ENCODE measurements at places on chromosomes 4 and X. TPM values are rescaled to one million over a fixed set of nuclear protein-coding genes. Genes with fewer than 3 reads are reported as not detected.

- DNase-seq = no peak
These were observed 241.8 kb upstream of the SMIM31 start for GRCh38 chr4:164512124-164512523.

- no peak for DNase-seq
These were observed 12.8 kb upstream of the SAP30 start for GRCh38 chr4:173357939-173358338.

GRCh38 chr4:57550198-57550597, 440.0 kb upstream of the IGFBP7 start:
- no peak for DNase-seq

DNA sequence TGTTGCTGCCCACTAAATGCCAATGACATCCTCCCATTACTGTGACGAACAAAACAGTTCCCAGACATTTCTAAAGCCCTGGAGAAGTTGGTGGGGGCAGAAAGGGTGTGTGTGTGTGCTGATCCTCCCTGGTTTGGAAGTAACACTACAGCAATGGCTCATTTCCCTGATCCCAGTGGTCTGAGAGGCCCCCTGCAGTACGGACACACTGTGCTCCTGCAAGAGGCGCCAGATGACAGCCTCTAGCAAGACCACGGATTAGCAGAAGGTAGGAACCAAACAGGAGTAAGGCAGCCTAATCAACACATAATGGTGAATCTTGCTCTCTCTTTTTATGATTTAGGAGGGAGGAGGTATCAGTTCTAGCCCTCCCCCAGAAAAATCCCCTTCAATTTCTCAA, 49.6 kb downstream of the CHRDL1 start:
- no peak for DNase-seq

DNA sequence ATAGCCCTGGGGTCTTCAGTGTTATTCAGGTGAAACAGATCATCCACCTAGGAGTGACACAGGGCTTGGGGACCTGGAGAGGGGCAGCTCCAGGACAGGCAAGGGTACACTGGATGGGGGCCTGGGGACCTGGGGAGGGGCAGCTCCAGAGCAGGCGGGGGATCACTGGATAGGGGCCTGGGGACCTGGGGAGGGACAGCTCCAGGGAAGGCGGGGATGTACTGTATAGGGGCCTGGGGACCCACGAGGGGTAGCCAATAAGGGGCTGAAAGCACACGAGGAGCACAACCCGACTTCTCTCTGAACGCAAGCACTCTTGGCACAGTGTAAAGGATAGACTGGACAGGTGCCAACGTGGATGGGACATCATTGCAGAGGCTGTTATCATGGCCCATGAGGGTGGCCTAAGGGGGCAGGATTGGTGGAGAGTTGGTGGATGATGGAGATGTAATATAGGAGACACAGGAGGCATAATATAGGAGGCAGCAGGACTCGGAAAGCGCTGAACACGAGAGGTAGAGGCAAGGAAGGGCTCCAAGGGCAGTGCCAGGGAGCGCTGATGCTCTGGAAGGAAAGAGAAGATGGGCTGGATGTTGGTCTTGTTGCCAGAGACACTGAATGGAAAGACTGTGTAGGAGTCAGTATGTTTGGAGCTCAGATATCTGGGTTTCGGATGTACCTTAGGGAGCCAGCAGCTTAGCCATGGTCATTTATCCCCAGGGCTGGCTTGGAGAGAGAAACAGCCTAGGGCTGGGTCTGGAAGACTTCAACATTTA, 37.9 kb upstream of the FGFBP2 start:
- no peak for DNase-seq

DNA sequence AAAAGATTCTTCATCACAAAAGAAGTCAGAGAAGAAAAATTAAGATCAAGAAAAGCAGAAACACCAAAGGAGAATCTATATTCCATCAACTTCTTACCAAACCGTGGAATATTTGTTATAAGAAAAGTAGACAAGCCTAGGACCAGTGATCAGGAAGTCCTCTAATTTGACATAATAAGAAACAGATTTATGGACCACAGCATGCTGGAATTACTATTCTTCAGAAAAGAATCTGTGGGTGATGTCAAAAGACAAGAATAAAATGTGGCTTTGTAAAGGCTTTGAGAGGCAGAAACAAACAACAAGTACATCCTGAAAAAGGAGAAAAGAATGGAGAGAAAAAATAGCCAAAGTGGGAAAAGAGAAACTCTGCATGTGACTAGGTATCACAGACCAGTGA, 123.3 kb downstream of the SLC10A7 start:
- no peak for DNase-seq

DNA sequence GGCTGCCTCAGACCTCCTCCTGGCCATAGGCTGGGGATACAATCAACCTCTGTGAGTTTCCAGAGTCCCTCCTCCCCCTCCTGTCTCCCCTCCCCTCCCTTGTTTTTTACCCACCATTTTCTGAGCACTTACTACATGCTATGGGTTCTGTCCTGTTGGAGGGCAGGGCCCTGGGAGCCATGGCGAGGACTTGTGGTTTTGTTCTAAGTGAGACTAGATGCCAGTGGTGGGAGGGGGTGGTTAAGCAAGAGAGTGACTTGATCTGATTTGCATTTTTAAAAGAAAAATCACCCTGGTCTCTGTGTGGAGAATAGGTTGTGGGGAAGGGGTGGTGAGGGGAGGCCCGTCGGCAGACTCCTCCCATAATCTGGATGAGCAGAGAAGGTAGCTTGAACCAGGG, 39.5 kb downstream of the EFNB1 start:
- no peak for DNase-seq

GRCh38 chrX:119181491-119181890, 53.9 kb upstream of the KIAA1210 start:
- DNase-seq = no peak

- DNase-seq = no peak
These were observed 69.4 kb downstream of the HMGB2 start for GRCh38 chr4:173264684-173265185.

DNA sequence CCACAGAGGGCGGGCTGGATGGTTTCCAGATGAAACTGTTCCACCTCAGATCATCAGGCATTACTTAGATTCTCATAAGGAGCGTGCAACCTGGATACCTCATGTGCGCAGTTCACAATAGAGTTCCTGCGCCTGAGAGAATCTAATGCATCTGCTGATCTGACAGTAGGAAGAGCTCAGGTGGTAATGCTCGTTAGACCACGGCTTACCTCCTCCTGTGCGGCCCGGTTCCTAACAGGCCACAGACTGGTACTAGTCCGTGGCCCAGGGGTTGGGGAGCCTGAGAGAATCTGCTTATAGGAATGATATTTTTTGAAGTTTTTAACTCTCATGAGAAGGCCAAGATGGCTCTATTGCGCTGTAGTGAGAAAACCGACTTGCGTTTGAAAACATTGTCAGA, 5.4 kb downstream of the NCAPG start:
- DNase-seq = no peak

DNA sequence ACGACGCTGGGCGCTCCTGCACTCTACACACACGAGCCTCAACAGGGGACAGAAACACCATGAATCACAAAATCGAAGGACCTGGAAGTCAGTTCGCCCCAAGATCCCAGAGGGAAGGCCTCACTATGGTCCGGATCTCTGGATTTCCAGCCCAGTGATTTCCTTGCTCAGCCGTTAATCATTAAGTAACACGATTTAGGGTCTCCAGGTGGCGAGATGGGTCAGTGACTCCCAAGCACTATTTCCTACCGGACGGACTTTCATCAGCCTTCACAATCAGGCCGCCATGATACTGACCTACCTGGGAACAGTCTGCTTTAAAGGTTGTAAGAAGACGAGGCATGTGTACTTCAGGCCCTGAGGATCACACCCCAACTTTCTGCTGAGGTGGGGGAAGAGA, 63.7 kb downstream of the FAT1 start:
- DNase-seq = no peak

EMCN gene
- total RNA-seq = 30.0 TPM

CTAG1B gene
- not detected for total RNA-seq

IGFBP7 gene
- 558 TPM for total RNA-seq

TCP11X2 gene
- not detected for total RNA-seq
